ENCODE measurements at places on chromosomes 16 and 17.

GRCh38 chr17:74426551-74427047 lies 5.3 kb upstream of the GPRC5C start:
- no peak for DNase-seq

- DNase-seq, result no peak
These were observed 7.7 kb downstream of the FOXL1 start for GRCh38 chr16:86585821-86586611.

DNA sequence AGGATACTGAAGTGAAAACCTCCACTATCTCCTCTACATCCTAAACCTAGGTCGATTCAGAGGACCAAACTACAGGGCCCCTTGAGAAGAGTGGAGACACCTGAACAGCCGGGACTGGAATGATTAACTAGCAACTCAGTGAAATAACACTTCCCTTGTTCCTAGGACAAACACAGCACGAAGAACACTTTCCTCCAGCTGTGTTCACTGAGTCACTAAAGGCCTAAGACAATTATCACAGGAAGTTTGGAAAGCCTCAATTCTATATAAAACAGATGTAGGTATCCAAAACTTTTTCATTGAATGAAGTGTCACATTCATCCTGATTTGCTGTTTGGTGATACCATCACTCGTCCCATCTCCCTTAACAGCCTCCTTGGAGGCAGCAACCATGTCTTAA lies 15.5 kb upstream of the CUEDC1 start:
- DNase-seq, result no peak

DNA sequence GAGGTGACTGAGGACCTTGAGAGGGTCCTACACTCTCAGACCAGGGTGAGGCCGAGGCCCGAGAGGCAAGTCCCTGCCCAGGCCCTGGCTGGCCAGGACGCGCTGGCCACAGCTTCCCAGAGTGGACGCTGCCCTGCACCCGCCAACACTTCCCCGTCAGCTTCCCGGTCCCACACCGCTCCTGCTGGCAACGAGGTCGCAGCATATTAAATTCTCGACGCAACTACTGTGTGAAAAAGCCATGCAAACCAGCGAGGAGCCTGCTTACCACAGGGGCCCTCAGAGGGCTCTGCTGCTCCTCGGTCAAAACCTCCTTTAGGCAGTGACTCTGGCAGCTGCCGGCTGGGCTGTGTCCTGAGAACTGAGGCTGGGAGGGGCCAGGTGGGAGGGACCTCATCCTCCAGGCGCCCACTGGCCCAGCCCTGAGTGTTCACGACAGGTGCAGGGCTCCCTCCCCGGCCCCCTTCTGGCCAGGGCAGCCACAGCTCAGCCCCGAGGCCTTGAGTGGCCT lies 2.1 kb upstream of the TEX19 start:
- no peak for DNase-seq

GRCh38 chr17:39674702-39675389 lies 6.6 kb downstream of the PNMT start:
- no peak for DNase-seq

GRCh38 chr16:80672379-80672778 lies 131.6 kb downstream of the DYNLRB2 start:
- no peak for DNase-seq

DNA sequence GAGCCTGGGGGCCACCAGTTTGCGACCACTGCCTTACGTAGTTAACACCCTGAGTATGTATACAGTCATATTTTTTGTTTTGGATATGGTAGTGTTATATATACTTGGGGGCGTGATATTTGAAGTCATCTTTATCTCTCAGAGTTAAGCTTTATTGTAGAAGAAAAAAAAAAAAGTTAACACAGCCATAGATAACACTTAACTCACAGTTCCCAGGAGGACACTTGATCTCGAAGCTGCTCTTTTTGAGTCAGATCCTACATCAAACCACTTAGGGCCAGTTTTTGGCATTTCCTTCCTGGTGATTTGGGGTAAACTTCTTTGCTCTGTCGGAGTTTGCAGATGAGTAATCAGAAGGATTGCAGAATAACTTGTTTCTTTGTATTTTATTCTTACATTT lies 5.8 kb downstream of the ITPRIPL2 start:
- DNase-seq, result no peak

- DNase-seq, result no peak
These were observed 356.0 kb downstream of the C16orf95 start for GRCh38 chr16:86961171-86961601.

DNA sequence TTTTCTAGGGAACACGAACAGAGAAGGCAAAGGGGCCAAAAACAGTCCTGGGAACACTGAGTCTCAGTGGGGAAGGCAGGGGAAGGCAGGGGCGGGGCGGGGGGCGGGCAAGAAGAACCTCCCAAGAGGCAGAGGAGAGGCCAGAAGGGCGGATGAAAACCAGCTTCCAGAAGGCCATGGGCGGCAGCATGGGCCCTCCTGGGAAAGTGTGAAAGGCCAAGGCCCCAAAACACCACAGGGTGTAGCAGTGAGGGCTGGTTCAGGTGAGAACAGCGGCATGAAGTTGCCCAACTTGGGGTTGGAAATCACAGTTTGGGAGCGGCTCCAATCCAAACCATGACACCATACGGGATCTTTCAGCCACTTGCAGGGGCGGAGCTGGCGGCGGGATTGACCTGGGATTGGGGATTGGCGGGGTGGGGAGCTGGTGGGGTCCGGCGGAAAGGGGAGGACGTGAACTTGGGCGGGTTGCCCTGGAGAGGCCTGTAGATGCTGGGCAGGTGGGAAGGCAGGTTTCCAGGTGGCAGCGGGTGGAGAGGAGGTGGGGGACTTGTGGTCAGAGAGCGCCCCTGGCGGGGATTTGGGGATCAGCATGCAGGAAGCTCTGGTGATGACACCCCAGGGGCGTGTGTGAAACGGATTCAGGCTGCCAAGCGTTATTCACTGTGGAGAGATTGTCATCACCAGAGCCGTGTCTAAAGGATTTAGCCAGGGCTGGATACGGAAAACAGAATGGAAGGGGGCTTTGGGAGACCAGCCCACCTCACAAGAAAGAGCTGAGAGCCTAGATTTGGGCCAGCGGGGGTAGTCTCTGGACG lies 80.9 kb downstream of the ARHGAP23 start:
- no peak for DNase-seq

DNA sequence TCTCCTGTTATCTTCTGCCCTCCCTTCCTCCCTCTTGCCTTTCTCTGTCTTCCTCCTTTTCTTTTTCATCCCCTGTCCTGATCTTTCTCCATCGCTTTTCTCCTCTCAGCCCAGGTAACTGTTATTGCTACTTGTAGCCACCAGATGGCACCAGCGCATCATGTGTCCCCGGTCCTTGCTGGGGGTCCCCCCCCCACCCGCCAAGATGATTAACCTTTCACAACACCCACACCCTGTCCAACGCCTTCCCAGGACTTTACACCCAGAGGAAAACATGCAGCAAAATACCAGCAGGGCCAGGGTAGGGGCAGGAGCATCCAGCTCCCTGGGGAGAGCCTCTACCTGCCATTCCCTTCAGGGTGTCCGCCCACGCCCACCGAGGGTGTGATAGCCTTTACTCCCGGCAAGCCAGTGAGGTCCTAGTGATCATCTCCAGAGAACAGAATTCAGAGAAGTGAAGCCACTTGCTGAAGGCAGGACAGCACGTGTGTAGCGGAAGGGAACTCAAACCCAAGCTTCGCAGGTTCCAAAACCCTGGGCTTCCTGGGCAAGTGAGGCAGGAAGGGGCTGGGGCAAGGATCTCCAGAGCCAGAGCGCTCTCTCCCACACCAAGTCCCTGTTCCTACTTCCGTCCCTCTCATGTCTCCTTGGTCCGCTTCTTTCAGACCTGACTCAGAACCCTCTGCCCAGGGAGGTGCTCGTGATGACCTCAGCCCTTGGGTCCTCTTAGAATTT lies 13.4 kb upstream of the TAC4 start:
- no peak for DNase-seq

- no peak for DNase-seq
These were observed 28.2 kb downstream of the NEUROD2 start for GRCh38 chr17:39579318-39580081.

DNA sequence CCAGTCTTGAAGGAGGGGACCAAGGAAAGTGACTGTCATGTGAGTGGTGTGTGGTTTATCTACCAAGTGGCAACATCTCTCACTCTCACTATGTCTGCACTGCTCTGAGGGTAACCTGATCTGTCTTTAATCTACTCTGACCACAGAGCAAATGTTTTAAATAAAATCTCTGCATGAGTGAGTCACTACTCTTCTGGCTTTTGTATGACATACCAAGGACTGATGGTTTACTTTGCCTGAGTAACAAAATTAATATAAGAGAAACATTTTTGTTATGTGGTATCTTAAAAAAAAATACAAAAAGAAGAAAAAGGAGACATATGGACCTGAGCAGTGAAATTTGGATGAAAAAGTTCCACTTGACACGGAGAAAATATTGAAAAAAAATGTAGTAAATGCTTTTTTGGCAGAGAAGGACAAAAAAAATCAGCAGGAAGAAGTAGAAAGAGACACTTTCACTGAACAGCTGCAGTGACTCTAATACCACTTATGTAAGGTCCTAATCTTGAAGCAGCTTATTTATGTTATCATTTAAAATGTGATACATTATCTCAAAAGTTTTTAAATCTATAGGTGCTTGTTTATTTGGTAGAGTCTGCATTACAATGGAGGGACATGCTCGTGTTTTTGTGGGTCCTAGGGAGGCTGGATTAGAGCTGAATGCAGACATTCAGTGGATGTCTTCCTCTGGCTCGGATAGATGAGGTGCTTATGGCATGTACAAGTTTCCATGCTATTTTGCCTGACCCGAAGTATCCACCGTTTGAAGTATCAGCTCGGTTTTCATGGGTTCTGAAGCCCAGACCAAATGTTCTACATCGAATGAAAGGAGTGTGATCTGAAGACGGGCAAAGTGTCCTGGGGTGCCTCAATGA lies 240.7 kb downstream of the MAP2K6 start:
- DNase-seq, result no peak

GRCh38 chr17:63478814-63479494 lies 2.1 kb downstream of the ACE start:
- no peak for DNase-seq

- no peak for DNase-seq
These were observed 13.5 kb downstream of the CCL11 start for GRCh38 chr17:34299027-34299426.

DNA sequence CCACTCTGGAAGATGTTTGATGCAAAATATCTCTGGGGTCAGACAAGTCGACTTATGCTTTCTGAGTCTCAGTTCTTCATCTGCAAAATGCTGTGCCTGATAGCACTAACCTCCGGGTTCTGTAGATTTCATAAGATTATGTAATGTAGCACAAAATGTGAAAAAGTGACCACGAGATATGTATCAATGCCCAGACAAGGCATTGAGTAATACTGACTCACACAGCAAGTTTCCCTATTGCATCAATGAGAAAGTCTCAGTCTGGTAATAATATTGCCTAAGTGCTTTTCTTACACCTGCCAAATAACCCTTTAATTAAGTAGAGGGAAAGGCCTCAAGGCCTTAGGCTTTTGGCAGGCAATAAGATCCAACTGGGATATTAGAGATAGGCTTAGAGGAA lies 41.4 kb upstream of the MMP2 start:
- no peak for DNase-seq

GRCh38 chr16:89401641-89402445 lies 88.5 kb downstream of the ANKRD11 start:
- no peak for DNase-seq

GRCh38 chr16:66551348-66551759 lies 1.0 kb upstream of the CKLF start:
- no peak for DNase-seq

DNA sequence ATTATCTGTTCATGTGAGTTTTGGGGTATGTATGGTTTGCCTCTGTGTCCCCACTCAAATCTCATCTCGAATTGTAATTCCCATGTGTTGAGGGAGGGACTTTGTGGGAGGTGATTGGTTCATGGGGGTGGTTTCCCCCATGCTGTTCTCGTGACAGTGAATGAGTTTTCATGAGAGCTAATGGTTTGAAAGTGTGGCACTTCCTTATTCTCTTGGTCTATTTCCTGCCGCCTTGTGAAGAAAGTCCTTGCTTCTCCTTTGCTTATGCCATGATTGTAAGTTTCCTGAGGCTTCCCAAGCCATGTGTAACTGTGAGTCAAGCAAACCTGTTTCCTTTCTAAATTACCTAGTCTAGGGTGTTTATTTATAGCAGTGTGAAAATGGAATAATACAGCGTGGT lies 128.1 kb upstream of the HS3ST4 start:
- no peak for DNase-seq

- no peak for DNase-seq
These were observed 65.9 kb downstream of the CDYL2 start for GRCh38 chr16:80738521-80738920.

- DNase-seq, result no peak
These were observed 160.6 kb downstream of the PRKCB start for GRCh38 chr16:23996258-23996955.

GRCh38 chr17:1156864-1157263 lies 22.9 kb downstream of the ABR start:
- DNase-seq, result no peak

DNA sequence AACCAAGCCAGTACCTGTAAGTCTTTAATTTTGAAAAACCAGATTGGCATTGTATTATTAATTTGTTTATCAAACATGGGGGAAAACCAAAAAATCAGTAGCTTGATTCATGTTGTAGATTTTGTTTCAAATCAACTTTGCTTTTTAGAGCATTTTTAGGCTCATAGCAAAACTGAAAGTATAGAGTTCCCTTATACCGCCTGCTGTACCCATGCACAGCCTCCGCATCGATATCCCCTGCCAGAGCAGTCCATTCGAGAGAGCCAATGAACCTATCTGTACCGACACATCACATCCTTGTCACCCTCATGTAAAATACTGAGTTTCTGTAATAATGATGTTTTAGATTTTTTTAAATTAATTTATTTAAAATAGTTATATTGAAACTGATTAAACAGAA lies 16.2 kb upstream of the MRC2 start:
- no peak for DNase-seq
